ENCODE measurements at places on chromosomes 12 and 14.

- DNase-seq = peak; percentile 60
Measured at GRCh38 chr12:107990325-107990724, 138.8 kb upstream of the WSCD2 start.

DNA sequence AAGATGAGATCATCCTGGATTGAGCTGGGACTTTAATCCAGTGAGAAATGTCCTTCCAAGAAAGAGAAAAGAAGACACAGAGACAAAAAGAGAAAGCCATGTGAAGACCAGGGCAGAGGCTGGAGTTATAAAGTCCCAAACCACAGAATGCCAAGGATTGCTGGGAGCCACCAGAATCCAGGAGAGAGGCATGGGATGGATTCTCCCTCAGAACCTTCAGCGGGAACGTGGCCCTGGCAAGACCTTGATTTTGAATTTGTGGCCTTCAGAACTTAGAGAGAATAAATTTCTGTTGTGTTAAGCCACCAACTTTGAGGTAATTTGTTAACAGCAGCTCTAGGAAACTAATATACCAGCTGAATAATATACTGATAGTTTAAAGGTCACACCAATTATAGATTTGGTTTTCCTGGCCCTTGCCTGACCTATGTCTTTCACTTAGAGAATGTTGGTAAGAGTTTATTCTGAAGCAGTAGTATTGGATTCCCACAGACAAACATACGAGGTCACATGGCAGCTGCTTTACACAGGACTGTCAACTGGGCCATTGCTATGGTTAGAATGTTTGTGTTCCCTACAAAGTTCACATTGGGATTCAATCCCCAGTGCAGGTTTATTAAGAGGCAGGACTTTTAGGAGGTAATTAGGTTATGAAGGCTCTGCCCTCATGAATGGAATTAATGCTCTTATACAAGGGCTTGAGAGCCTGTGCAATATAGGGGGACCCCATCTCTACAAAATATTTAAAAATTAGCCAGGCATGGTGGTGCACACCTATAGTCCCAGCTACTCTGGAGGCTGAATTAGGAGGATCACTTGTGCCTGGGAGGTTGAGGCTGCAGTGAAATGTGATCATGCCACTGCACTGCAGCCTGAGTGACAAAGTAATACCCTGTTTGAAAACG is 156.5 kb upstream of the EEA1 start:
- DNase-seq = no peak

DNA sequence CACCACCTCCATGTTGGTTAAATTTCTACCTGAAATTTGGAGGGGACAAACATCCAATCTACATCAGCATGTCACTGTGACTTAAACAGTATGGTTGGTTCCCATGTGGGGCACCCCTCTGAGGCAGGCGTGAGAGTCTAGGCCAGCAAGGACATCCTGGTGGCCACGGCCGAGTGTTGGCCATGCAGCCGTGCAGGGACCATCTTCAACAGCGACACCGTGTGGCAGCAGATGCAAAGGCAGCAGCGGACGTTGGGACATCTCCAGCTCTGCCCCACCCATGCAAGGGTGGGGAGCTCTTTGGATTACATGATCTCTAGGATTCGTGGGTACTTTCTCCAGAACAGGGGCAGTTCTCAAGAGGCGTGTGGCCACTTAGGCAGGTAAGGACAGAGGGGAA is 49.8 kb downstream of the NOC4L start:
- no peak for DNase-seq

DNA sequence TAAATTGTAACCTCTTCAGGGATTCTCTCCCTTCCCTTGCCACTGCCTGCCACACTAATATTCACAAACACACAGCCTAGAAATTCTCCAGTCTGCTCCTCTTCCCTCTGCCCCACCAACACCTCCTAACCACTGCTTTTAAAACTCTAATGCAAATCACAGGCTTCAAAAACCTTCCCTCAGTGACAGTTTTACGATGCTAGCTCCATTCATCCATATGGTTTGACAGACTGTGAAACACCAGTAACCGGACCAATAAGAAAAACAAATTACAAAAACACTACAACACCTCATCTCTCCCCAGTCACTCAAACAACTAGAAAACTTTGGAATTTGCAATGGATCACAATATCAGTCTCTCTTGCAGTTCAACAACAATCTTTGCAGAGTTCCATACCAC is 5.7 kb downstream of the DPF3 start:
- no peak for DNase-seq

GRCh38 chr14:92414690-92415445 is 91.9 kb downstream of the SLC24A4 start:
- DNase-seq = no peak

- DNase-seq = no peak
Measured at GRCh38 chr12:117145597-117146154, 44.6 kb downstream of the FBXO21 start.

GRCh38 chr12:32273063-32273522 is 126.3 kb upstream of the FGD4 start:
- DNase-seq = no peak

DNA sequence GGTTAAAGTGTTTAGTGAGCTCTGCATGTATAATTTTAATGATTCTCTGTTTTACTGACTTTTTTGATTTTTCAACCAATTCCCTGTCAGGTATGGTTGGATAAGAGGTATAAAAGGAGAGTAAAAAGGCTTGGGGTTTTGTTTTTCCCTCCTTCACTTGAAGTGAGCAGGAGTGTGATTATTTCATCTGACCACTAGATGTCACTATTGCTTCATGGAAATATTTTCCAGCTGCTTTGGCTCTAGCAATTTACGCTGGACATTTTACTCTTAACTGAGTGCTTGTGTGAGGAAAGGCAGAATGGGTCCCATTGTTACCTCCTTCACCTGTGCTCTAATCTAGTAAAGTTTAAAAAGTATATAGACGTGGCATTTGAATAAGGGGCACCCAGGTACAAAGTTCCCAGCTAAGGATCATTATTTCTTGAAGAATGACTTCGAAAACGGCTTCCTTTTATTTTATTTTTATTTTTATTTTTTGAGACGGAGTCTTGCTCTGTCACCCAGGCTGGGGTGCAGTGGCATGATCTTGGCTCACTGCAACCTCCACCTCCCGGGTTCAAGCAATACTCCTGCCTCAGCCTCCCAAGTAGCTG is 66.5 kb downstream of the TBC1D30 start:
- peak; percentile 65 for DNase-seq

- DNase-seq = no peak
Measured at GRCh38 chr14:30085943-30086342, 158.3 kb upstream of the PRKD1 start.

DNA sequence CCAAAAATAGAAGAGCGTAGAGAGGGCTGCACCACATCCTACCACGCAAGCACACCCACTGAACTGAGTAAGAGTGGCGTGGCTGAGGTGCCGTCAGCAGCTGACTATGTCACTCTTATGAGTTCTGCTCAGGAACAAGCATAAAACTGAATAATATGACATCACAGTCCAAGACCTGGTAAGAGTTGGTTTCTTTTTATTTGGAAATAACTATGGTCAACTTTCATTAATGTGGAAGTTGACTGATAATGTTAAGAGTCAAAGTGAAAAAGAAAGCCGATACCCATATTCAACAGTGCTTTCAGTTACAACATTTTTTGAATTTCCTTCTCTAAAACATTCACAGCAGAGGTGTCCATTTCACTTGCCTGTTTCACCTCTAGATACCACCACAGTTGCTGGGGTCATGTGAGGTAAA is 44.6 kb downstream of the GNS start:
- DNase-seq = no peak

GRCh38 chr12:17278946-17279345 is 673.0 kb upstream of the LMO3 start:
- DNase-seq = no peak

GRCh38 chr14:76782115-76782884 is 21.0 kb downstream of the VASH1 start:
- DNase-seq = no peak

DNA sequence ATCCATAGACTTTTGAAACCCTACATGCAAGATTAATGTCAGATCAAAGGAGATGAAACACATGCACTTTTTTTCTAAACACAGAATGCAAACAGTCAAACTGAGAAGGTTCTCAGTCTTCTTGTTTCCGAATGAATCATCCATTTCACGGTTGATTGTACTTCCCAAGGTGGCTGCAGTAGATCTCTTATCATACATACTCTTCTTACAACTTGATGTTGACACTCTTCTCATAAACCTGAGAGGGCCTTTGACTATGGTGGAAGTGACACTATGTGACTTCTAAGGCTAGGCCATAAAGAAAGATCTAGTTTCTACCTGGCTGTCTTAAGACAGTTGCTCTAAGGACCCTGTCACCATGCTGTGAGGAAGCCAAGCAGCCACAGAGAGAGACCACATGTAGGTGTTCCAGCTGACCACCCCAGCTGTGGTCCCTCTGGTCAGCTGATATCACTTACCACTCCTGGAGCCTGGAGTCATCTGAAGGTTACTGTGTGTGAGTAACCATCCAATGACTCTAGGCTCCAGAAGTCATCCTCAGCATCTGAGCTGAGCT is 67.2 kb upstream of the HMGA2 start:
- DNase-seq = no peak

GRCh38 chr14:40656311-40656710 is 950.4 kb upstream of the LRFN5 start:
- DNase-seq = no peak

GRCh38 chr12:127400221-127400620 is 866.7 kb upstream of the TMEM132C start:
- no peak for DNase-seq

DNA sequence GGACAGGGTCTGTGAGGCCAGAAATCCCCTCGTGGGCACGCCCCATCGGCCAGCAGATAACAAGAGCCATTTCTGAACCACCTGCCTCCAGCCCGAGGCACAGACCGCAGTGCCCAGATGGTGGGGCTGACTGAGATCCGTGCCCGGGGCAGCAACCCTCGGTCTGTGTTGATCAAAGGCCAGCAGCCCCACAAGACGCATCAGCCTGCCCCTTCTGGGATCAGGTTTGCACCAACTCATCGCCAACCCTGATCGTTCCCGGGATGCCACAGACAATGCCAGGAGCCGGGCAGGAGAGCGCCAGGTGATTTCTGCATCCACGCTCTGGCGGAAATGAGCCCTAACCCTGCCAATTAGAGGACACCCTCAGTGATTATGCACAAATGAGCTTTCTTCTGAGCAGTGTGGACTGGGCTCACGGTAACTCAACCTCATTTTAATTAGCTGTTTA is 64.5 kb downstream of the TESC start:
- DNase-seq = no peak

- no peak for DNase-seq
Measured at GRCh38 chr14:49997991-49998390, 105.1 kb downstream of the ARF6 start.

- DNase-seq = peak; percentile 62
Measured at GRCh38 chr12:31732926-31733548, 4.2 kb upstream of the AMN1 start.

DNA sequence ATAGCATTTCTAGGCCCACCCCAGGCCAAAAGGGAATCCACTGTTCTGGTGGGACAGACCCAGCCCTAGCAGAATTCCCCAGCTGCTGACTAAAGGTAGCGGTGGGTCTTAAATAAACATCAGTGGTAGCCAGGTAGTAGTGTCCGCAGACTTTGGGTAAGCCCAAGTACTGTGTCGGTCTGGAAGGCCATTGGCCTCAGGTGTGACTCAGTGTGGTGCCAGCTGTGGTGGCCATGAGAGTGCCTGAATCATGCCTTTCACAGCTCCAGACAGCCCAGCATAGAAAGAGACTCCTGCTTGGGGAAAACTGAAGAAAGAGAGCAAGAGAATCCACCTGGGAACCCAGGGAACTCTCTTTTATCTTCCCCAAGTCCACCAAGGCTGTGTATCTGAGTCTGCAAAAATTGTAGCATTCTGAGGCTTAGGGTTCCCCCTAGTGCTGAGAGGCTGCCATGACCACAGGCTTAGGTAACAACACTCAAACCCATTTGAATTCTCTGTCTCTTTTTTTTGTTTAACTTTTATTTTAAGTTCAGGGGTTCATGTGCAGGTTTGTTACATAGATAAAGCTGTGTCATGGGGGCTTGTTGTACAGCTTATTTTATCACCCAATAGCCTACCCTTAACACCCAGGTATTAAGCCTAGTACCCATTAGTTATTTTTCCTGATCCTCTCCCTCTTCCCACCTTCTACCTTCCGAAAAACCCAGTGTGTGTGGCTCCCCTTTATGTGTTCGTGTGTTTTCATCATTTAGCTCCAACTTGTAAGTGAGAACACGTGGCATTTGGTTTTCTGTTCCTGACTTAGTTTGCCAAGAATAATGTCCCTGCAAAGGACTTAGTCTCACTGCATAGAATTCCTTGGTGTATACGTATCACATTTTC is 16.7 kb upstream of the CD163L1 start:
- peak; percentile 64 for DNase-seq

- peak; percentile 83 for DNase-seq
Measured at GRCh38 chr12:113174461-113175384, 10.6 kb downstream of the DDX54 start.

GRCh38 chr12:124842073-124842749 is 21.5 kb downstream of the SCARB1 start:
- no peak for DNase-seq

Measured in Caco-2 (cell line).